Activated naive CD8-positive, alpha-beta T cell treated with anti-CD3 and anti-CD28 coated beads, Interleukin-2, amount 50 U/mL, for 16 hours (primary cell): ENCODE measurements at places on chromosomes 4 and X.

- no peak for DNase-seq
Observed at GRCh38 chrX:13651150-13651549, 1.8 kb upstream of the TCEANC start.

DNA sequence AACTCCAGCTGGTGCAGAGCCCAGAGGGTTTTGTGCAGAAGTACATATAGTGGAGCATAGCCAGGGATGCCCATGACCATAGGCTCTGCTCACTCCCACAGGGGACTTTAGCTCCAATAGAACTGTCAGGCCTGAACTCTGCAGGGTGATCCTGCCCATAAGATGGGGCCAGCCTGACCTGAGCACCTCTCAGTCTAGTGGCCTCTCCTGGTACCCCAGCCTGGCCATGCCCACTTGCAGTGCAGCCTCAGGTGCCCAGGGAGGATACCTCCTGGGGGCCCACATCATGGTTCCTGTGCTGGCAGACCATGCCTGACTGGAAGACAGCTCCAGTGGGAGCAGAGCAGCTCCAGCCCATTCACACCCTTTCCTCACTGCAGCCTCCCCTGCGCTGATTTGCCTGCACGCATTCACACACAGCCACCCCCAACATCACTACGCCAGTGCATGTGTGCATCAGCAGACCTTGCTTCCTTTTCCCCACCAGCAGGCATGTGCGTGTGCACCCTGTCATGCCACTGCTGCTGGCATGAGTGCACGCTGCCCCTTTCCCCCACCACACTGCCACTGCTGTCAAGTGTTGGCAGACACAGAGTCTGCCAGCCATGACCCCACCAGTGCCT, 53.0 kb upstream of the MMAA start:
- DNase-seq: no peak

GRCh38 chr4:125303058-125303457, 11.7 kb upstream of the FAT4 start:
- no peak for DNase-seq

- no peak for DNase-seq
Observed at GRCh38 chr4:122007016-122007415, 55.2 kb upstream of the TRPC3 start.

- DNase-seq: no peak
Observed at GRCh38 chrX:8278557-8278956, 107.5 kb upstream of the VCX2 start.

DNA sequence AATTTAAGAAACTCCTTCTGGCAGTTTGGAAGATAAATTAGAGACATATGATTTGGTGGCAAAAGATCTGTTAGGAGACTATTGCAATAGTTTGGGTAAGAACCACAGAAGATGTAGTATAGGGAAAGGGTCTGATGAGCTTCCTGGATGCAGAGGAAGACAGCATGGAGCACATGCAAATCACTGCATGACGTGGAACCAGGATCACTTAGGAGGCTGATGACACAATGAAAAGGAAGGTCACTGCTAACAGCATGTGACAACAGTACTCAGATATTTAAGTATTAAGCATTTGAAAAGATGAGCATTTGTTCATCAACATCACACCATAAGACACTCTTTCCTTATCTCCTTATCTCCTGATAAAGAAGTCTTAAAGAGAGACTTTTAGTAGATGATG, 167.8 kb upstream of the LDB2 start:
- no peak for DNase-seq

DNA sequence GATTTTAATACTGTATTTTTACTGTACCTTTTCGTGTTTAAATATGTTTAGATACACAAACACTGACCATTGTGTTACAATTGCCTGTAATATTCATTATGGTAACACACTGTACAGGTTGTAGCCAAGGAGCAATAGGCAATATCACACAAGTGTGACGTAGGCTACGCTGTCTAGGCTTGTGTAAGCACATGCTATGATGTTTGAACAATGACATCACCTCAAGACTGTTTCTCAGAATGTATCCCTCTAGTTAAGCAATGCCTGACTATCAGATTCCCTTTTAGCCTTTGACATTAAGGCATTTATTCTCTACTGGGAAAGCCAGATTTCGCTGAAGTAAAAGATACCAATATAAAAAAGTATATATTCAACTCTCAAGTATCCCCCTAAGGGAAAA, 66.2 kb downstream of the VCX3A start:
- DNase-seq: no peak

- no peak for DNase-seq
Observed at GRCh38 chr4:181870326-181870725, 372.9 kb upstream of the TENM3 start.

GRCh38 chr4:83858131-83858530, 322.2 kb downstream of the GPAT3 start:
- no peak for DNase-seq

GRCh38 chrX:109987884-109988283, 15.0 kb upstream of the TMEM164 start:
- no peak for DNase-seq

GRCh38 chr4:40409835-40410234, 74.7 kb downstream of the CHRNA9 start:
- DNase-seq: no peak

GRCh38 chr4:10316851-10317250, 140.4 kb downstream of the ZNF518B start:
- DNase-seq: no peak

DNA sequence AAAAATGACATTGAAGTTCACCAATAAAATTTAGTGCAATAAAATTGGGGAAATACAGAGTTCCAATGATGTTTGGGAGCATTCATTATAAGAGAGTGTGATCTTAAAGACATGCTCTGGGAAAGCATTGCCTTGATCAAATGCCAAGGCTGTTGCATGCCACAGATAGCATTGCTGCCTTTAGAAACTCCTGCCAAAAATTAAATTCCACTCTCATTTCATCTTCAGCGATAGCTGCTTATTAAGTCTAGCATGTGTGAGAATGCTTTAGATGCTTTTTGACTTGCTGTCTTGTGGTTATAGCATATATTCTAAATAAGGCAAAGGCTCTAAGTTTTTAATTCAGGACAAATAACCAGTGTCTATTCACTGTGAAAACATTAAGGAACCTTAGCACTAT, 49.3 kb downstream of the NPNT start:
- DNase-seq: no peak

- DNase-seq: no peak
Observed at GRCh38 chrX:40632199-40632598, 9.0 kb downstream of the MPC1L start.

DNA sequence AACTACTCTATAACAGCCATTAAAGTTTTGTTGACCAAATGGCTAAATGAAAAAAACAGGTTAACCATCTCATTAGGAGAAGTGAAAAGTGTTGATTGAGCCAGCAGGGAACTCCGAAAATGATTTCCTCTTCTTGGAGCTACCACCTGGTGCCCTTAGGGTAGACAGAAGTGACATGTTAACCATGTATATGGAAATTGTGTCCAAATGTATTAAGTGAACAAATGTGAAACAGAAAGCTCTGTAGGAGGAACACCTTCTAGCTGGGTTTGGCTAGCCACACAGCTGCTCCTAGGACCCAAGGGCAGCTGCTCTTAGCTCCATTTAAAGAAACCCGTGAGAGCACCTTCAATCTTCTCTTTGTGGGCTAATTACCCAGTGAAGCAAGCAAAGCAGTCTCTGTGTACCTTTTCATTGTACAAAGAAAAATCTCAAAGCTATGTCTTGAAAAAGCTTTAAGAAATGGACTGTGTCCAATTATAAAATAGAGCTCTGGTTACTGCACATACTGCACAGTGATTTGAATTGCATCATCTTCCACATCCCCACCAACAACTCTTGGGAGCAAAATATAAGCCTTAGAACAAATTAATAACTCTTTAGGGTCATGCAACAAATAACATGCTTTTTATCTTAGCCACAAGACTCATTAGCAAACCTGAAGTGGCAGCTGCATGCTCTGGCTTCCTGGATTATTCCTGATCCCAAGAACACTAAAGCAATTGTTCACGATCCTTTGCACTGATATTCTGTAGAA, 59.2 kb upstream of the PARM1 start:
- no peak for DNase-seq

GRCh38 chr4:2746891-2747695, 9.0 kb downstream of the TNIP2 start:
- DNase-seq: no peak

- DNase-seq: no peak
Observed at GRCh38 chrX:47179928-47180255, 13.7 kb upstream of the UBA1 start.
